ENCODE measurements at places on chromosomes 1 and 21.

- DNase-seq = no peak
Observed at GRCh38 chr1:198656500-198656932, 17.7 kb downstream of the PTPRC start.

DNA sequence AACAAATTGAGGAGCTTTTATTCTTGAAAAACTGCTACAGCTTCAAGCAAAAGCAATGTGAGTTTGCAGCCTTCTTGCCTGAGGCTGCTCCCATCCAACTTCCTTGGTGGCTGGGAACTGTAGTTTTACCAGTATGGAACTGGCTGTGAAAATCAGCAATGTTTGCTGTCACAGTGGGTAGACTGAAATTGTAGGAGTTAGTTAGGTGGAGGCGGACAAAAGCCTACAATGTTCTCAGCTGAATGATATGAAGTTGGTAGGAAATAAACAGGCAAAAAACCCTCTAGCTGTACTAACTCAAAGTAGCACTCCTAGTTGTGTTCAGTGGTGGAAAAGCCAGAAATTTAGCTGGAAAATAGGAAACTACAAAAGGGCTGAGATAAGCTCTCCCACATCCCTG, 18.5 kb downstream of the HAX1 start:
- DNase-seq = no peak

DNA sequence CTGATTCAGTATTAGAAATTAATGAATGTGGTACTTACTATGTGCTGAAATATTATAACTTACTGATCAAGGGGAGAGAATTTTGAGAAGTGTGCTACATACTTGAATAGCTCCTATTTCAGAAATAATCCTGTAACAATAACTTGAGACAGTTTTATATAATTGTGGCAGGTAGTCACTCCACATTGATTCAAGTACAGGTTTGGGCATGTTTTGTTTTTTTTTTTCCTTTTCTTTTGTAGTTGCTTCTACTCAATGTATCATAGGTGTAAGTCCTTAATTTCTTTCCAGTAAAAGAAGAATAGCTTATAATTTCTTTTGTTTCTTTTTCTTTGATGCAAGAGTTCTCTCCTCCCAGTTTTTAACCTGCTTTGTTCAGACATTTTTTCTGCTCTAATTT, 86.1 kb upstream of the ADGRL2 start:
- no peak for DNase-seq

- DNase-seq = no peak
Observed at GRCh38 chr1:60963167-60963940, 119.0 kb upstream of the NFIA start.

DNA sequence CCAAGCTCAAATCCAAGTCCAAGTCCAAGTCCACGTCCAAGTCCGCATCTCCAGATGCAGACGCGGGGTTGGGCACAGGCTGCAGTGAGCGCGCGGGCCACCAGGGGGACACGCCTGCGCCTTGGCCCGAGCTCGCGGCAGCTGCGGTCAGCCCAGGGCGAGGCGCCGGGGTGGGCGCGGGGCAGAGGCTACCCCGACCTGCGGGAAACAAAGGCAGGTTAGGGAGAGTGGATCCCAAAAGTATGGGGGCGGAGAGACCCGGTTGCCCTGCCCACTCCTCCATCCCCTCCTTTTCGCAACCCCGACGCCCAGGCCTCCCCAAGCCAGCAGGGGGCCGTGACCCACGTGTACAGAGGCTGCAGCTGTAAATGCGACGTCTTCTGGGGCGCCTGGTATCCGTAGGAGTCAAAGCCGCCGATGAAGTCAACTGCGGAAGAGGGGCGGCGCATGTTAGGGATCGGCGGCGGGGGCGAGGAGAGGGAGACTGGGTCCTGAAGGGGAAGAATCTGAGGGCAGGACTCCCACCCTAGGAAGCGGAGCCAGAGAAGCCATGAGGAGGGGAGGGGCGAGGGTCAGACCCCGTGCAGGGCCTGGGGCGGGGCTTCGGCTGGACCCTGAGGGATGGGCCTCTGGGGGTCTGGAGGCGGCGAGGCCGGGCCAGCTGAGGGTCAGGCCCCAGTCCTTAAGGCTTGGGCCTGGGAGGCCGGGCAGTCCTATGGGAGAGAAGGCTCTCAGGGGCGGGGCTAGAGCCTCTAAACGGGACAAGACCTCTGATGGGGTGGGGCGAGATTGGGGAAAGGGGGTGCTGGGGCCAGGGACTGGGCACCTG, 58.0 kb downstream of the NKAIN1 start:
- peak; percentile 30 for DNase-seq

- DNase-seq = no peak
Observed at GRCh38 chr1:9652379-9653209, 1.1 kb downstream of the PIK3CD start.

GRCh38 chr1:209635850-209636249, 16.4 kb downstream of the LAMB3 start:
- DNase-seq = no peak

- no peak for DNase-seq
Observed at GRCh38 chr1:97943354-97943753, 22.5 kb upstream of the DPYD start.

GRCh38 chr1:243667591-243667990, 182.5 kb downstream of the AKT3 start:
- DNase-seq = no peak

DNA sequence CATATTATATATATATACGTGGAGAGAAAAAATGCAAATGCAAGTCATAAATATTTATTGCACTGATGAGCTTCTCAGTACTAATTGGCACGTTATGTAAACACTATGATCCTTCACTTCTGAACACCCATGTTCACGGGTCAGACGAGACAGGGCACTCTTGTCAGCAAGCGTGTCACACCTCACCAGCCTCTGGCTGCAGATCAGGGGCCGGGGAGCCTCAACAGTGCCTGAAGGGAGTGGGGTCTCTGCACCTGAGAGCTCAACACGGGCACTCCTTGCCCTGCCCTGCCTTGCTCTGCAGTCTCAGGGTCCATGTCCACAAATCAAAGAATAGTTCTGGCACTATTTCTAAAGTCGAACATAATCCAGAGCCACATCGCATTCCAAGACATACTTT, 409 bp upstream of the HIVEP3 start:
- DNase-seq = no peak

DNA sequence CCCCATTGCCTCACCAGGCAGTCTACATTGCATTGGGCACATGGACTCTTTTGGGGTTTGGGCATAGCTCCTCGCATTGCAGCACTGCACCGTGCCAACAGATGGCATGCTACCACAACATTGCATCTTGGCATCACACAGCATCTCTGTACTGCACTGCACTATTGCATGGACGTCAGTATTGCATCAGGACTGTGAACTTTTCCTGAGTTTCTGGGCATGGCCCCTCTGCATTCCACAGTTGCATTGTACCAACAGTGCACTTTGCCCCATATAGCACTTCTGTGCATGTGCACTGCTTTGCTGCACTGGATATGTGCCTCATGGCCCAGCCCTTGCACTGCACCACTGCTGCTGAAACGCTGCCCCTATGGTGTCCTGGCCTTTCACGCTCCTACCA, 9.6 kb downstream of the PTPRU start:
- no peak for DNase-seq

DNA sequence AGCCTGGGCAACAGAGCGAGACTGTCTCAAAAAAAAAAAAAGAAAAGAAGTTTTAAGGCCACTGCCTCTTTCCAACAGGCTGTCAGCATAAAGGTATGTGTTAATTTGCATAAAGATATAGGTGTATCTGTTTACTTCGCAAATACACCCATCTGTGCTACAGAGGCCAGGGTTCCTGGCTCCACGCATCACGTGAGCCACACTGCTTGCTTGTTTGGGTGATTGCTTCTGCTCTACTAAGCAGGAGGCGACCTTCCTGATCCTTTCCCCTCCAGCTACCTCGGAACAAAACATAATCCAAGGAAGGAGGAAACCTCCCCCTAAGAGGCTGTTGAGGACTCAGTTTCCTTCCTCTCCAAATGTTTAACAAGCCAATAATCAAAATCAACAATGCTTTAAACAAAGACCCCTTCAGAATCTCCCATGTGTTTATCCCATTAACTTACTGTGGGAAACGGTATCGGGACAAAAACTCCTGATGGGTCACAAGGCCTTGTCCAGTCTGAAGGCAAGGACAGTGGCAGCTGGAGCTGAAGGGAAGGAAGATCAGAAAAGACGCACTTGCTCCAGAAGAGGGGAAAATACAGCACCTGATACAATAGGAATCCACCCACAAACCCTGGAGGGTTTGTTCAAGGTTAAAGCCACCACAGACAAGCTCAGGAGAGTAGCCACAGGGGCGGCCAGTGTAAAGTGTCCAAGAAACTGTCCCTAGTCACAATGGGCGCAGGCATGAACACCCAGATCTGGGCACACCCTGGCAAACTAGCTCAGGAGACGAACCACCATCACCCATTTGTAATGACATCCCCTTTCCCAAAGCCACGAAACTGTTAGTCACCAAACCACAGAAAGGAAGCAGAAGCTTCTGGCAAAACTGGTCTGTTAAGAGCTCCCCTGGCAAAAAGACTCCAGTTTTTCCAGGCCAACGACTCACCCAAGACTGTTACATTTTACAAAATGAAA, 17.2 kb downstream of the CTNNBIP1 start:
- DNase-seq = peak; percentile 21

- peak; percentile 95 for DNase-seq
Observed at GRCh38 chr1:153566414-153567371, 1.0 kb upstream of the S100A2 start.

DNA sequence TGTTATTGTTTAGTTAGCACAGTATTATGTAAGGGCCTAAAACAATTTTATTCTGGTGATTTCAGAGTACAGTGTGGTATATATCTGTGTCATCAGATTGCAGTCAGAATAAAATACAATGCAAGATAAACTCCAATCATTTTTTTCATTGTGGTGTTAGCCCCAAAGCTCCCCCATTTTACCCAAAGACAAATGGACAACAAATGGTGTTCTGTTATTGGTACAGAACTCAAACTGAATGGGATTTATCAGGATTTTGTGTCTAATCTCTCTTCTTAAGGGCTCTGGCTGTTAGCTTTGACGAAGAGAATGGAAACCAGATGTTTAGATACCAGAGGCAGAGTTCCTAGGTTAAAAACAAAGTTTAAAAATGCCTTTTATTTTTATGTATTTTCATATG, 163.1 kb upstream of the USP25 start:
- no peak for DNase-seq

DNA sequence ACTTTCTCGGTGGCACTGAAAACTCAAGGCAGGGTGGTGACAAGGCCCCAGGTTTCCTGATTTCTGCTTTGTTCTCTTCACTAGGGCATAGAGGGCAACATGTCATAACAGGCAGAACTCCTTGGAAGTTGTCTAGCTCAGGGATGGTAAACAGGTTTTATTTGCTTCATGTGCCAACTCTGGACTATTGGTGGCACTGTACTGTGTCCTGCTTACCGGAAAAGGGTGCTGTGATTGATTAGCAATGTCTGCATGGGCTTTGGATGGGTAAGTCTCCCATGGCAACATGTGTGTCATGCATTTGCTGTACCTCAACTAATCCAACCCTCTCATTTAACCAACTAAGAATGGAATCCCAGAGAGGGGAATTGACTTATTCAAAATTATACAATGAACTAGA, 70.7 kb upstream of the USP24 start:
- DNase-seq = no peak

GRCh38 chr1:150622303-150622975, 7.0 kb downstream of the ENSA start:
- DNase-seq = no peak

- no peak for DNase-seq
Observed at GRCh38 chr1:55216096-55216495, 932 bp upstream of the USP24 start.

DNA sequence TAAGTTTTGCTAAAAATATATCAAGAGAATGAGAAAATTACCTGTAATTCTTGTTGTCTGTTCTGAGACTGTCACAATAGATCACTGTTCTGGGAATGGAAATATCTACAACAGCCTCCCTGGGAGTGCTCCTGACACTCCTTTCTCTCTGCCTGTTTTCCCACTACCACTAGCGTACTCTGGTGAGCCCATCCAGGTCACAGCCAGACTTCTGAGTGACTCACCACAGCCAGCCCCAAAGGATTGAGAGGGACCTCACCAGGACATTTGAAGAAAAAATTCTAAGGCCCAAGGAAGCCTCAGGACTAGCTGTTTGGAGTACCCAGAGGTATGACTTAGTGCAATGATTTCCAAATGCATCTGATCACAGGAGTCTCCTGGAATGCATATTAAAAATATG, 39.0 kb upstream of the TADA1 start:
- DNase-seq = no peak

DNA sequence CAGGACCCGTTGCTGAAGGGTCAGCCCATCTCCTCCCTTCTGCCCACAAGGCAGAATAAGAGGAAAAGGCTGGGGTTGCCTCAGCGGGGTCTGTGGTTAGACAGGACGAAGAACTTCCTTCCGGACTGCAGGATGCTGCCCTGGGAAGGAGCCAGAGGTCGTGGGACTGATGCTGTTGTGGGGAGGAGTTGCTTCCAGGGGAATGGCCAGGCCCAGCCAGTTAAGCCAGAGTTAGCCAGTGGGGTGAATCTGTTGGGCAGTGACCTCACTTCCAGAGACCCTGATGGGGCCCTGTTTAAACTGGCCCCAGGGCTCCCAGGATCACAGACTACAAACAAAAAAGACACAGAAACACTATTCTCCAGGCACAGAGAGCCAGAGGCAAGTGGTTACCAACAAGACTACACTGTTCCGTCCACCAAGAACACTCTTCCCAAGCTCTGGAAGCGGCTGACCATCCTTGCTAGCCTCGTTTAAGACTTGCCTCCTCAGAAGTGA, 13.0 kb downstream of the FAM229A start:
- DNase-seq = no peak

GRCh38 chr1:7404046-7404742, 366.9 kb upstream of the VAMP3 start:
- no peak for DNase-seq

DNA sequence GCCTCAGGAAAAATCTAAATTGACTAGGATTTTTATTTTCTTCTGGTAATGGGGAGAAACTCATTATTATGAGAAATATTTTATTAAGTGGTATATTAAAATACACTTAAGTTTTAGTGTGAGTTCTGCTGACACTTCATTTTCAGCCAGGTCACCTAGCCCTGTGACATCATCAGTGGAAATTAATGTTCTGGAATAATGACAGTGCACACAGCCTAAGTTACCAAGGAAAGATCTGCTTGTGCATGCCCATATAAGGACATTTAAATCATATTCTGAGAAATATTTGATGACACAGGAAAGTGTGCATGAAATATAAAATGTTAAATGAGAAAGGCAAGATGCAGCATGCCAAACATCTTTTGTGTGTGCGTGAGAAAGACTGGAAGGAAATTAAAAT, 102.0 kb downstream of the KIF14 start:
- DNase-seq = no peak

GRCh38 chr1:11134898-11135266, 35.2 kb upstream of the EXOSC10 start:
- DNase-seq = no peak

GRCh38 chr1:88302843-88303486, 381.1 kb upstream of the PKN2 start:
- no peak for DNase-seq

- no peak for DNase-seq
Observed at GRCh38 chr21:30340714-30341573, 3.5 kb upstream of the KRTAP27-1 start.
